ENCODE measurements at places on chromosomes 5 and 9.

DNA sequence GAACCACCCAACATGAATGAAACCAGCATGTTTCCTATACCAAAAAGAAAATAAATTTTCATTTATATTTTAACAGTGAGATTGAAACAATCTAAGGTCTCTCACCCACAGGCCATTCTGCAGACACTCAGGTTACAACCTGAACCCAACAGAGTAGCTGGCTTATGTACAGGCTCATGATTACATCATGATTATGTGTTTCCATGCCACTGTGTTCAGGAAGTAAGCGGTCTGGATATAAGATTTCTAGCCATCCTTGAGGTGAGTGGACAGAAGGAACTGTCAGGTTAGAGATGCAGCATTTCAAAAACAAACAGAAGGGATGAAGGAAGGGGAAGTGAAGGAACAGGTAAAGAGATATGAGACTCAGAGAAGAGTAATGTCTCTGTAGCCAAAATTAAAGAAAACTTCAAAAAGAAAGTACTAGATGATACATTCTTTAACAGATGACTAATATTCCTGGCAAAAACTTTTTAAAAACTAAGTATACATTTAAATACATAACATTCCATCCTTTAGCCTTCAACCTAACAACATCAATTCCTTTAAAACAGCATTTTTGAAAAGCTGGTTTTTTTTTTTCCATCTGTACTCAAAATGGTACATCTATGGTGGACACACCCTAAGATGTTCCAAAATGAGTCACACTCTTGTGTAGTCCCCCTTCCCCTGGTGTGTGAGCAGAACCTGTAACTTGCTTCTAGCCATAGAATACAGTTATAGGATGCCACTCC lies 119.8 kb downstream of the LPAR1 start:
- DNase-seq = no peak

DNA sequence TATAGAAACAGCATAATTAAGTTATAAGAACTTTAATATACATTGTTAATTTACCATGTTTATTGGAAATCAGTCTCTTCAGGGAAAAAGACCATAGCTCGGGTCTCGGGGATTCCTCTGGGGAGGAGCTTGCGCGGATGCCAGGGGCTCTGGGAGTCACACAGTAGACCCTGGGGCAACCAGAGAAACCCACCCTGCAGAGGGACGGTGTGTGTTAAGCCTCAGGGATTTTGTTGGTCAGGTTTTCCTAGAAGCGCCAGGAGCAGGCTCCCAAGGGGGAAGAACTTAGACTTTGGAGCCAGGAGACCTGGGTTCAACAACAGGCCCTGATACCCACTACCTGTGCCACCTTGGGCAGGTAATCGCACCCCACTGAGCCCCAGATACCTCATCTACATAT lies 297.9 kb downstream of the MED10 start:
- no peak for DNase-seq

DNA sequence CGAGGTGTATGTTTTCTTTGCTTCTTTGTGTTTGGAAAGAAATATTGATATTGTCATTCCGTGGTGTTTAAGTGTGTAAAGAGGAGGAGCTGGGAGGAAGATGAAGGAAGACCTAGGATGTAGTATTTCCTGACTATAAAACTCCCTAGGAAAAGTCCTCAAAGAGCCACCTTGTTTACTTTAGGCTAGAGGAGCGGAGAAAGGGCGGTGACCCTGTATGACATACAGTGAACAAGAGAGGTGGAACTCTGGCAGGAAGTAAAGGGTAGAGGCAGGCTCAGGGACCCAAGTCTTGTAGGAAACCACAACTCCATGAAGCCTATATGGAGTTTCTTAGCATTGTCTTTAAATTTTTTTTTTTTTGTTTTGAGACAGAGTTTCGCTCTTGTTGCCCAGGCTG lies 303.9 kb downstream of the DOCK8 start:
- no peak for DNase-seq

- DNase-seq = no peak
Measured at GRCh38 chr9:84609779-84610178, 59.8 kb upstream of the NTRK2 start.

DNA sequence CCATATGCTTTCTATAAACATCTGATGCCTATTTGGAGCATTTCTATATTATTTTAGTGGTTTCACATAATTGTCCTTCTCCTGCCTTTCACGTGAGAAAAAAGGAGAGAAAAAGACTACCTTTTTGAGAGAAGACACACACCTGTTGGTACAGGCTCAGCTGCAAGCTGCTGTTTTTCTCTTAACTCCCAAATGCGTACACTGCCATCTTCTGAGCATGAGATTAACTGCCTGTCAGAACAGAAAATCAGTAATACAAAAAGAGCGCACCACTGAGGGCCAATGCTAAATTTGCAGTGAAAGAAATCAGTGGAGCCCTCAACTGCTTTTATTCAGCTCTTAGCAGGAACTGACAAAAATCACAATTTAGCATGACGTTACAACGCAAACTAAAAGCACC lies 54.9 kb downstream of the WDR41 start:
- no peak for DNase-seq

DNA sequence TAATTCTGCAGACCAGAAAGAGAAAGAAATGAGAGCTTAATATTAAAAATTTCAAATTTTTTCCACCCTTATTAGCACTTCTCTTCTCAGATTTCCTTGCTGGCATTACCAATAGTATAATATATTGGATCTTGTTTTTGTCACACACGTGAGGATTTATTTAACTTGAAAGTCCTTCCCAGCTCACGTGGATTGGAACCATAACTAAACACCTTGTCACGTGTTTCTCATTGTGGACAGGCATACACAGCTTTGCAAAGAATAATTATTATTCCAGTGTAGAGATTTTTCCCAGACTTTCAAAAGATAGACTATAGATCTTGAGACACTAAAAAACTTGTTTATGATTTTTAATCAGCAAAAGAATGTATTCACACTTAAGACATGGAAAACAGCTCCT lies 123.8 kb upstream of the LPAR1 start:
- DNase-seq = no peak

DNA sequence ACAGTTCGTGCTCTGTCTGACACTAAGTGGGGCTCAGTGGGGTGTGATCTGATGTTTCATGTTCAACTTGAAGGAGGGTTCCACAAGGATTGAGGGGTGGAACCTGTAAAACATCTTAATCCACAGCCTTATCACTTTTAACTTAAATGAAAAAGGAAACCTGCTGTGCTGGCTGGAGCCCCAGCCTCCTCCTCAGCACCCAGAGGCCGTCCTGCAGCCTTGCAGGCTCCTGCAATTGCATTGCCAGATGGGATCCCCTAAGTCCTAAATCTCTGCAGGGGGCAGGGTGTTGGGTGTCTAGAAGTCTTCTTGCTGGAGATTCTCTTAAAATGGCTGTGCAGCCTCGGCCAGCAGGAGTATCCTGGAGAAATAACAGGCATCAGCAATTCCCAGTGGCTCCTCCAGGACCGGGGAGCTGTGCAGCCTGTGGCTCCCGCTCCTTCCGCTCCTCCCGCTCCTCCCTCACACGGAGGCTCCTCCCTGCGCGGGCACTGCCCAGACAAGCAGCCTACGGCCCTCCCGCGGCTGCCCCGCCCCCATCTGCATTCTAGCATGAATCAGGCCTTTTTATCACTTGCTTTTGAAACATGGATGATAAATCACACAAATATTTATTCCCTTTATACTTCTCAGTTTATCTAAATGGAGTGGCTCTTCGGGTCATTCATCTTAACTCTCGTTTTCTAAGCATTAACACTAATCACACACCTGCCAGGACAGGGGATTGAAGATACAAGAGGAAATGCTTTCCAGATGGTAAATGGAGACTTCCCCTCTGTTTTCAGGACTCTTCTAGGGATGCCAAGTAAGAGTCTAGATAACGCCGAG lies 131.0 kb downstream of the ADAMTS16 start:
- no peak for DNase-seq

- DNase-seq = no peak
Measured at GRCh38 chr9:22010866-22011625, 1.9 kb upstream of the CDKN2B start.

- no peak for DNase-seq
Measured at GRCh38 chr5:171450423-171451331, 31.2 kb downstream of the FGF18 start.

GRCh38 chr5:10502130-10502529 lies 60.5 kb downstream of the ROPN1L start:
- DNase-seq = no peak

DNA sequence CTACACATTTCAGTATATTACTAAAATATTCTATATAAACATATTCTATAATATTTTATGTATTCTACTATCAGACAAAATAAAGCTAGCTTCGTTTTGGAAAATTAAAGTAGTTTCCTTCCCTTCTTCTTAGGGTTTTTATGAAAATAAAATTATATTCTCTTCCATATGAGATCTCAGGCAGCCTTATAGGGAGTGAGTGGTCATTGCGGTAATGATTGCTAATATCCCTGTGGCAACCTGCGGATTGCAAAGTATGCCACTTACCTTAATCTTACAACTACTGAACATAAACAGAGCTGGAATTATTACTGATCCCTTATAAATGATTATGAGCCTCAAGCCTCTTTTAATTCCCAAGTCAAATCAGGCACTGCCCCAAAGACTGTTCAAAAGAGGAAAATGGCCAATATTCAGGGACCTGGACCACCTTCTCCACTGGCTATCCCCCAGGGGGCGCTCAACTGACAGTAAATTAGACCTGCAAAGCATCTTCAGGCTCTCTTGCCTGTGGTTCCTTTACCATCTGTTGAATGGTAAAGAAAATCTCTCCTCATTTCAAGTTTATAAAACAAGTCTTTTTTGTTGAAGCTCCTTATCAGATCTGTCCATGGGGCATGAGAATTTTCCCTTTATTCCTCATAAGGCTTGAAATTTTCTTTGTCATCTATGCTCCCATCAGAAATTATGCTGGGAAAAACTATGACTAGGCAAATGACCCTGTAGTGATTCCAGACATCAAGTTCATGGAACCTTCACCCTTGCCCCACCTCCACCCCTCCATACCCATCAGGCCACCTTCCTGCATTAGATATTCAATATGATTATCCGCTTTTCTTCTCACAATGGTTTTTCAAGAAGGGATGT lies 163.9 kb downstream of the CEMIP2 start:
- DNase-seq = peak; percentile 85

DNA sequence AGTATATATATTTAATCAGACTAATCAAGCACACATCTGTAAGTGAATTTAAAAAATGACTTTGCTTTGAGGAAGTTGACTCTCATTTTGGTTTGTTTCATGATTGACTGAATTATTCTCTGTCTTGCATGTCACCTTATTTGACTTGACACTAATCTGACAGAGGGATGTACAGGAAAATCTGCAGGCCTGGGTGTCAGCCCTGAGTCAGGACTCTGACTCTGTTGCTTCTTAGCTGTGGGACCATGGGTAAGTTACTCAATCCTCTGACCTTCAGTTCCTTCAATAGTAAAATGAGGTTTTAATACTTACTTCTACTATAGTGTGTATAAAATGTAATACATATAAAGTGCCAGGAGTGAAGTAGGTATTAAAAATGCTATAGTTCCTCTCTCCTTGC lies 415.9 kb downstream of the ARHGEF28 start:
- DNase-seq = no peak

DNA sequence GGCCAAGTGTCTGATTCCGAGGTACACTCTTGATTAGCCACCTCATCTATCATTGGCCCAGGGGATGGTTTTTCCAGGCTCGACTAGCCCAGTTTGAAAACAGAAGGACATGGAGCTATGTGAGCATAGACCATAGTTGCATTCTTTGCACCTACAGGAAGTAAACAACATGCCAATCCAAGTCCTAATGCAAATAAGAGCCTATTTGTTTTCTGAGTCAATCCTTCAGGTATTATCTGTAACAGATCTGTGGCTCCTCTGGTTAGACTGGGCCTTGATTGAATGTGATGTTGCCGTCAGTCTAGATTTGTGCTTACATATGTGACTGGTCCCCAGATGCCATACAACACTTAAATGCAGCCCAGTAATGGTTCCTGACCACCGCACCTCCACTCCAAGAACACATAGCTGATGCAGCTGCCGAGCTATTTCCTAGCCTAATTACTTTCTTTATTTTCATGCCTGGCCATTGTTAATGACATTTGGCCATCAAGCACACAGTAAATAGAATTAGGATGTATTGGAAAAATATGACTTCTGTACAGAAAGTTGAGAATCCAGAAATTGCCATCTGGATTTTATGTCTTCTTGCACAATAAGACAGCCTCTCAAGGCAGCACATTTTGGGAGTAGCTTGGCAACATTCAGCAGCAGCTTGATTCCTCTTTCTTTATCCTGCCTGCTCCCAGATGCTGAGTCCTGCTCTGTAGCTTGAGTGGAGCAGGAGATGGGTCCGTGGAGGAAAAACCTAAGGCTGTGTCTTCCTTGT lies 29.5 kb upstream of the ARHGAP26 start:
- DNase-seq = no peak

DNA sequence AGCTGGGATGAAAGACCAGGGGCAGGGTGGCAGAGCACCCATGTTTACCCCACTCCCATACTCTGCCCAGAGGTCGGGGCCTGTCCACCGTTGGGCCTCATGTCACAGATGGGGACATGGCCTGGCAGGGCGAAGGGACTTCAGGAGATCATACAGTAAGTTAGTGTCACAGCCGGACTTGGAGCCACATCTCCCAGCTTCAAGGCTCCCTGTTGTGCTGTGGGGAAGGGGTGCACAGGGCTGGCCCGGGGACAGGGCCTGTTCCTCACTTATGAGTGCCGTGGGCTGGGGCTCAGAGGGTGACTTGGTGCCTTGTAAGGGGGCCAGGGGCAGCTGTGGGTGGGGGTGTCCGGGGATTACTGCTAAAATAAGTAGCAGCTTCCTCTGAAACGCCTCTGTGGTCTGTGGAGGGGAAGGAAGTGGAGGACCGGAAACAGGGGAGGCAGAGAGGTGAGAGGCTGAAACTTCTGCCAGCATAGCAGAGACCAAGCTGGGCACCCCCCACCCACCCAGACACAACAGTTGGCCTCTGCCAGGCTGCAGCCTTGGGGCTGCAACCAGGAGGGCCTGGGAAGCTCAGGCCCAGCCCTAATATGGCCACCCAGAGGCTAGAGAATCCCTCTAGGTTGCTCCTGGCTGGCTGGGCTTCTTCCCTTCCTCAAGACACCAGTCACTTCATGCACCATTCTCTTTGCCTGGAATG lies 41.1 kb upstream of the NEK6 start:
- peak; percentile 59 for DNase-seq

GRCh38 chr9:35904338-35904737 lies 1.7 kb upstream of the HRCT1 start:
- DNase-seq = no peak

DNA sequence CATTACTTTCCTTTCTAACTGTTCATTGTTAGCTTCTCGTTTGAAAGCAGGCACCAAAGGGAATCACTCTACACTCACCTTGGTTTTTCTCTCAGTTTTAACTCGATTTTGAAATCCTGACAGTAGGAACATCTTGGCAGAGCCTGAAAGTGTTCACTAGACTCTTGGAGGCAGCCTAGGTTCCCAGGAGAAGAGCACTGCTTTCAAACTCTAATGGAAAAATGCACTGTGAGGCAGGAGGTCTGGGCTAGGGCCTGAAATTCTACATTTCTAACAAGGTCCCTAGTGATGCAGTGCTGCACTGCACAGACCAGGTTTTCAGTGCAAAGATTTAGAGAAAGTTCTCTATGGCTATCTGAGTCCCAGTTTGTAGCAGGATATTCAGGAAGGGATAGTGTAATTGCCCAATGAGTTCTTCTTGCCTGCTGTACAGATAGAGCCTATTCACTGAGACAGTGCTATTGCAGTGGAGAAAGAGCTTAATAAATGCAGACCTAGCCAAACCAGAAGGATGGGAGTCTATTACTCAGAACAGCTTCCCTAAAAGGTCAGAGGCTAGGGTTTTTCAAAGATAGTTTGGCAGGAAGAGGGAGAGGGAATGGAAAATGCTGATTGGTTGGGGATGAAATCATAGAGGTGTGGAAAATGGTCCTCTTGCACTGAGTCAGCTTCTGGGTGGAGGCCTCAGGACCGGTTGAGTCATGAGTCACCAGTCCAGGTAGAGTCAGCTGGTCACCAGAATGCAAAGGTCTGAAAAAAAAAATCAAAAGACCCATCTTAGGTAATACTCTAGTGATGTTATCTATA lies 153.9 kb downstream of the GPBP1 start:
- no peak for DNase-seq
